ENCODE measurements at places on chromosomes 5 and 9.

GRCh38 chr9:2164268-2164667 lies 149.1 kb downstream of the SMARCA2 start:
- DNase-seq = no peak

- DNase-seq = no peak
These were observed 423.2 kb upstream of the PAPPA start for GRCh38 chr9:115730396-115730795.

- no peak for DNase-seq
These were observed 90.4 kb upstream of the COL5A1 start for GRCh38 chr9:134551176-134551575.

DNA sequence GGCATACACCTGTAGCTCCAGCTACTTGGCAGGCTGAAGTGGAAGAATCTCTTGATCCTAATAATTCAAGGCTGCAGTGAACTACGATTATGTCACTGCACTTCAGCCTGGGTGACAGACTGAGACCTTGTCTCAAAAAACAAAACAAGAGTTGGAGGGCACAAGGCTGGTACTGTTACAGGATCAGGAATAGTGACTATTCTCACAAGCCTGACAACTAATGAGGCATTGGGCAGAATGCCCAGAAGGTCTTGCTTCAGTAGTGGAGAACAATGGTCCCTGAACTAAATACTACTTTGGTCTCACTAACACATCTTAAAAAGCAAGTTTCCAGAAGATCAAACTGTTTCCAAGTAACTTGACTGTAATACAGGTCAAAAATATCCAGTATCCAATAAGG lies 182.9 kb upstream of the RFX3 start:
- DNase-seq = no peak

DNA sequence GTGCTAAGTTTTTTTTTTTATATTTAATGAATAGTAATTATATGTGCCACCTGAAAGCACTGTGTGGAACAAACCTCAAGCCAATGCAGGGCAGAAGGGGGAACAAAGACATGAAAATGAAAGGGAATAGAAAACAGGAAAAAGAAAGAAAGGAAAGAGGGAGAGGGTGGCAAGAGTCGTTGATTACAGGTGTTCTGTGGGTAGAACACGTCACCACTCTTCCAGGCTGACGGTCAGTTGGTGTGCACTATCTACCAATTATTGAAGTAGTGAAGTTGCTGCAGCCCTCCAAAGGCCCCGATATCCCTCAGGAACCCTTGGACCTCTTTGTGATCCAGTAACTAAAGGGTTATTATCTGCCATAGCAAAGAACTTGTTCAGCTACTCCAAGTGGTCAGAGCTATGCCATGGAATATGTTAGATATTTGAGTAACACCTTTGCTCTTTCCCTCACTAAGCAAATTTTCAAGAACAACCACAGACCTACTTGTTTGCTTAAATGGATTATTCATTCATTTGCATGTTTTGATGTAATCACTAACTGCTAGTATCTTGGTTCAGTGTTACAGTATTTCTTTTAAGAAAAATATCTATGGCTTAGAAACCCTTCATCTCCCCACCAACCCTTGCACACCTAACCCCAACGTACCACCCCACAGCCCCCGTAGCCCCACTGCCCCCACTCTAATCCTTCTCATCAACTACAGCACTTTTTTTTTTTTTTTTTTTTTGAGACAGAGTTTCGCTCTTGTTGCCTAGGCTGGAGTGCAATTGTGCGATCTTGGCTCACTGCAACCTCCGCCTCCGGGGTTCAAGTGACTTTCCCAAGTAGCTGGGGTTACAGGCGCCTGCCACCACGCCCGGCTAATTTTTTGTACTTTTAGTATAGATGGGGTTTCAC lies 31.3 kb downstream of the FYB1 start:
- no peak for DNase-seq

DNA sequence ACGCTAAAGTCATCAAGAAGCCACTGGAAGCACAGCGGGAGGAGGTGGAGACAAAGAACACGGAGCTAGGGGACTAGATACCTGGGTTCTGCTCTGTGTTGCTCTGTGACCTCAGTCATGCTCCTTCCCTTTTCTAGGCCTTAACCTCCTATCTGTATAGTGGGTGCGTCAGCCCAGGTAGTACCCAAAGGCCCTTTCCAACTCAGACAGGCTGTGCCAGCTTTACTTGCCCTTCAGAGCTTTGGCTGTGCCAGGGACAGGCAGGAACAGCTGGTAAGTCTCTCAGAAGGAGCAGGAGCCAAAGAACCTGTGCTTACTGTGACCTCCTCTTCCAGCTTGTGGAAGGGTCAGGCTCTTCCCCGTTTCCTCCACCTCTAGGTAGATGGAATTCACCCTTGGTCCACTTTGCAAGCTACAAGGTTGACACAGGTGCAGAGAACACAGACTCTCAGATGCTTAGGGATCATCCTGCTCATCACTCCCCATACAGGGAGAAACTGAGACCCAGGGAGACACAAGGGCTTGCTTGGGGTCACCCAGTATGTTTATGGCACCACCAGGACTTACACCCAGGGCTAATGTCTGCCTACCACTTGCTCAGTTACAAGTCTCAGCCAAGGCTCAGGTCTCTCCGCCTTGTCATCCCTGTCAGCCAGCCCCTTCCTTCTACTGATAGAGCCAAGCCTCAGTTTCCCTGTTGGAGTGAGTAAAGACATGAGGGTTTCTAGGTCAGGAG lies 1.7 kb downstream of the CCDC69 start:
- no peak for DNase-seq

GRCh38 chr5:95863383-95863757 lies 40.8 kb upstream of the GLRX start:
- no peak for DNase-seq

DNA sequence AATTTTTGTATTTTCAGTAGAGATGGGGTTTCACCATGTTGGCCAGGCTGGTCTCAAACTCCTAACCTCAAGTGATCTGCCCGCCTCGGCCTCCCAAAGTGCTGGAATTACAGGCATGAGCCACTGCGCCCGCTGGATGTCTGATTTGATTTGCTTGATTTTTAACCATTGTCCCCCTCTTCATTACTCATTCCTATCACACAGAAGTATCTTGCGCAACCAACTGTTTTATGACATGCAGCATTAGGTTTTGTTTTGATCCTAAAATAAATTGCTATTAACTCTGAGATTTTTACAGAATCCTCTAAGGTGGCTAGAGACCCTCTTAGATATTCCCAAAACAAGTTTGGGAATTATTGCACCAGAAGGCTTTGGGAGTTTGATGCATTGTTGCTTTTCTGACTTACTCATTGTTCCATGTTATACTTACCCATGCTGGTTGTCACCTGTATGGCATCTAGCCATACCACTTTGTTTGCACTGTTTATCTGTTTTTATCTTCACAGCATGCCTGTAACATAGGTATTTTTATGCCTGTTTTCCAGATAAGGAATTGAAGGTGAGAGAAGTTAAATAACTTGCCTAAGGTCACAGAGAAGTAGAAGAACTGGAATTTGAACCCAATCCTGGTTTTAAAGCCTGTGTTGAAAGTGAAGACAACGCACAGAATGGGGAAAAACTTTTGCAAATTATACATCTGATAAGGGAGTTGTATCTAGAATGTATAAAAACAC lies 35.9 kb upstream of the PWWP2A start:
- DNase-seq = no peak

- no peak for DNase-seq
These were observed 445.0 kb upstream of the KIF2A start for GRCh38 chr5:61860978-61861377.

GRCh38 chr5:77316871-77317661 lies 106.6 kb downstream of the PDE8B start:
- DNase-seq = no peak

DNA sequence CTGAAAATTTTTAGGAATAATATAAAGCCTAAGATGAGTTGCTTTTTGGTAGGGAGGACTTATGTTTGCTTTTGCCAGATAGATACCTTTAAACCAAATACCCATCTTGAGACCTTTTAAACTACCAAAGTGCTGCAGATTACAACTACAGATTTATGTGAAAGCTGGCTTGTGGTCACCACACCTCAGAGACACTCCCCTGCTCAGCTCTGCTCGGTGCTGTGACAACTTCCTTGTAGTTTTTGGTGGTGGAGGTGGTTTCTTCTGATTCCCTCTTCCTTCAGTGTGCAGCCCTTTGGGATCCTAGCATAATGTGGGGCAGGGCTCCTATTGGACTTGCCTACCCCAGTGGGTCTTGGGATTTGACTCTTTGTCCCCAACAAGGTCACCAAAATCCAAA lies 29.2 kb downstream of the GARNL3 start:
- DNase-seq = no peak

- no peak for DNase-seq
These were observed 125.3 kb downstream of the ADAMTS2 start for GRCh38 chr5:179219661-179220620.

GRCh38 chr5:172670005-172670402 lies 28.9 kb downstream of the NEURL1B start:
- no peak for DNase-seq

- DNase-seq = no peak
These were observed 3.2 kb downstream of the RNF208 start for GRCh38 chr9:137218754-137219271.

- DNase-seq = no peak
These were observed at the start of gene GRIN3A for GRCh38 chr9:101738566-101739183. TSS of gene GRIN3A (minus strand) at chr9:101738647. CDS start at chr9:101737979, 668 bp downstream.

DNA sequence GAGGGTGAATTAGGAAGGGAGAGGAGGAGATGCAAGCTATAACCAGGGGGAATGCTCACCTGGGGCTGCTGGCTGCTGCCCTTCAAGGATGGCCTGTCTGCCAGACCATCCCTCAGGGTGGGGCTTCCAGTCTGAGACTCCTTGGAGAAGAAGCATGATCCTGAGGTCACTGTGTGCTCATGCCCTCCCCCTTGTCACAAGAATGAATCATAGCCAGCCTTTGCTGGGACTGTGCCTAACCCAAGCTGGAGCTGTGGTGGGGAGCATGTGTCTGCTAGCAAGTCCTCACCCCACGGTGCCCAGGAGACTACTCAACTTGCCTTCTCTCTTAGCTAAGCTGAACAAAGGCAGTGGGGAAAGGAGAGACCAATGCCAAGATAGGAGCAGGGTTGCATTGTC lies 463.6 kb downstream of the SPOCK1 start:
- DNase-seq = no peak

GRCh38 chr5:126137891-126138280 lies 285.3 kb upstream of the GRAMD2B start:
- DNase-seq = no peak

DNA sequence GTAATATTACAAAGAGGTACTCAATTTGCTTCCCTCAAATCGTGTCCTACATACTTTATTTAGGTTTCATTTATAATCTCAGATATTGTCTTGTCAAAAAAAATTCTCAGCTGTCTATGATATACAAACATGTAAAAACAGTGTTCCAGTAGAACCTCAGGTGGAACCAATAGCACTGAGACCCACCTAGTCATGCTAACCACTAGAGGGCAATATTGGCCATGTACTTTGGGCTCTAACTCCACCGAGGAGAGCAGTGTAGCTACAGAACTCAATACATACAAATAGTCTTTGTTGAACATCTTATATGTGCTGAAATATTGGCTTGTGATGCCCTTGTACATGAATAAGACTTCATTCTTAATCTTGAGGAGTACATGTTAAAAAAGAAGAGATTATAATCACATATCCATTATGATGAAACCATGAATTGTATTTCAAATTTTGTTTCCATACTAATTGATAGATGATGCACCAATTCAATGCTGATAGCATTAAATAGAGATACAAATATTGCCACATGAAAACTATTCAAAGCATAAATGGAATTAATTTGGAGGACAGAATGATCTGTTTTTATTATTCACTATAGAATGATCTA lies 71.2 kb upstream of the CNTLN start:
- DNase-seq = no peak

DNA sequence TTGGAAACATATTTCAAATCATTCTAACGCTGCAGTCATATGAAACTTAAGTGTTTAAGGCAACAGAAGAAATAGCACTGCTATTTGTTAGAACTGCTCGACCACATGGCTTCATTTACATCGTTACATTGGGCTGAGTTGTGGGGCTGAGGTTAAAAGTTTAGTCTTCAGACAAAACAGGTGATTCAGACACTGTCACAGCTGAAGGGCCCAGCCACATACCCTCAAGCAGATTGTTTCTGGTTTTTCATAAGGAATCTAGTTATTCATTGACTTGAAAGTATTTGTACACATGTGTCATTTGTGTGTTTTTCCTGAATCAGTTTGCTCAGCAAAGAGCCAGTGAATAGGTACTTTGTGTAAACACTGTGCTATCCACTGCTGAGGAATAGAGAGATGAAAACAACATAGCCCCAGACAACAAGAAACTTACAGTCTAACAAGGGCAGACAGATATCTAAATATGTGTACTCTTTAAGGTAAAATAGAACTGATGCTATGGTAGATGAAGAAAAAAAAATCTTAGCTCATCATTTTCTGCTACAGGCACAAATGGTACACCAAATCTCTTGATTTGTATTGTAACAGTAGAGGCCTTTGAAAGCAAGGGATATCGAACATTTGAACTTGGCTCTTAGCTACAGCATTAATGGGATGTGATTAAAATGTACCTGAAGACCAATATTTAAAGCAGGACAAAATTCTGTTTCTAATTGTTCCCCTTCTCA lies 357.6 kb upstream of the RPS23 start:
- no peak for DNase-seq

DNA sequence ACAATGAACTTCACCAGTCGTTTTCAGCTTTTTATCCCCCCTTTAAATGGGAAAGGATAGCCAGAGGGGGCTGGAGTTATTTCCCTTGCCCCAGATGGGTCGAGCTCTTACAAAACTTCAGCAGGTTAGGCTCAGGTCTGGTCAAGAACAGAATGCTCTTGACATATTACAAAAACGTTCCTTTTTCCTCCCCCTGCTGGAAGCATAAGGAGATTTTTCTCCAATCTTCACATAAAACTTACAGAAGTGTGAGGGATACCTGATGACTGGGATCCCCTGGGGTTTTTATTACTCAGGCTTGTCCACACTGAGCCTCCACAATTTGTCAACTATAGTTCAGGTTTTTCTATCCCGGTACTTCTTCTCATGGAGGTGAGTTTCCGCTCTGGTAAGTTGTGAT lies 60.8 kb downstream of the CSF2 start:
- no peak for DNase-seq

DNA sequence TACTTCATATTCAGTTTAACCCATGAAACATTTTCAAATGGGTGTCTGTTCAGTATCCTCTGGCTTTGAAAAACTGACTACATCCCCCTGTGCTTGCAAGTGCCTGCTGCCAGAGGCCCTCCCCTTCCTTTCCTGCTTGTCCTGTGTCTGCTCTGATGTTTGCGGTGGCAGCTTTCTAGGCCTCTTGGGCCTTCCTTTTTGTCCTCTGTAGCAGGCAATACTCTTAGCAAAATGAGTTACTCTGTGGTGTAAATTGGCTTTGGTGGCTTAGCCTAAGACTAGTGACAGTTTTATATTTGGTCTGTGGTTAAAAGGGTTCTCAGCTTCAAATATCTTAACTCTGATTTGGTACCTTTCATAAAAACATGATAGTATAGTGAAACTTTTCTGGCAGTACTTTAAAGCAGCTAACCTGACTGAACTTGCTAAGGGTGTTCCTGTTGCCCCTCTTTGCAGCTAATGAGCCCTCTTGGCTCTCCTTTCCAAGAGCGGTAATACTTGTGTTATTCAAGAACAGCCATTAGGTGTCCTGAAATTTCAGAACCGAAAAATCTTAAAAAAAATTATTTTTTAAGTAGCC lies 76.6 kb downstream of the GOLM1 start:
- DNase-seq = no peak

GRCh38 chr9:2846115-2846514 lies 2.2 kb upstream of the PUM3 start:
- DNase-seq = no peak
